ENCODE measurements at places on chromosomes 5 and 9.

DNA sequence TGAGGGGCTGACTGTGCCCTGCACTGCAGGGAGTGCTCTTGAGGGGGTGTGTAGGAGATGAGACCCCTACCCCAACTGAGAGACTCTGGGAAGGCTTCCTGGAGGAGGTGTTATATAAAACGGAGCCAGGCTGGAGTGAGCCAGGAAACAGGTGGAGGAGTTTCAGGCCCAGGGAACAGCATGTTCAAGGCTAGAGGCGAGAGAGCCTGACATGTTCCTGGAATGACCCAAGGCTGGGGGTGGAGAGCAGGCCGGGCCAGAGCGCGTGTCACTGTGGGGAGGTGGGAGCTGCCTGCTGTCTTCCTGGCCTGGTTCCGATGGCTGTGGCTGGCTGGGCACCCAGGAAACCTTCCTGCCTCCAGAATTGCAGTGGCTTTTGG lies 48.7 kb downstream of the RXRA start:
- no peak for DNase-seq

DNA sequence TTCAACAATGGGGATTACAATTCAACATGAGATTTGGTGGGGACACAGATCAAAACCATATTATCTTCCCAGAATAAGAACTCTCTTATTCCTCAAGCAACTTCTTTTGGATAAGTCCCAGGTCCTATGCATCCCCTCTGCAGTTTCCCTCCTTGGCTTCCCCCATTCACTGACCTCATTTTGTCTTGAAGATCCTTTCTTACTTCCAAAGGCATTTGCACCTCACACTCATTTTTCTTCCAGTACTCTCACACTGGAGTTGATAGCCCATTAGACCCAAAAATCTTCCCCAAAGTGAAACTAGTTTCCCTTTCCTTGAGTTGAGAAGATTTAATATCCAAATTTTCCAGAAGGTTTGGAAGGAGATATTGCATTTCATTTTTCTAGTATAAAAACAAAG lies 178.0 kb upstream of the DAPK1 start:
- no peak for DNase-seq

DNA sequence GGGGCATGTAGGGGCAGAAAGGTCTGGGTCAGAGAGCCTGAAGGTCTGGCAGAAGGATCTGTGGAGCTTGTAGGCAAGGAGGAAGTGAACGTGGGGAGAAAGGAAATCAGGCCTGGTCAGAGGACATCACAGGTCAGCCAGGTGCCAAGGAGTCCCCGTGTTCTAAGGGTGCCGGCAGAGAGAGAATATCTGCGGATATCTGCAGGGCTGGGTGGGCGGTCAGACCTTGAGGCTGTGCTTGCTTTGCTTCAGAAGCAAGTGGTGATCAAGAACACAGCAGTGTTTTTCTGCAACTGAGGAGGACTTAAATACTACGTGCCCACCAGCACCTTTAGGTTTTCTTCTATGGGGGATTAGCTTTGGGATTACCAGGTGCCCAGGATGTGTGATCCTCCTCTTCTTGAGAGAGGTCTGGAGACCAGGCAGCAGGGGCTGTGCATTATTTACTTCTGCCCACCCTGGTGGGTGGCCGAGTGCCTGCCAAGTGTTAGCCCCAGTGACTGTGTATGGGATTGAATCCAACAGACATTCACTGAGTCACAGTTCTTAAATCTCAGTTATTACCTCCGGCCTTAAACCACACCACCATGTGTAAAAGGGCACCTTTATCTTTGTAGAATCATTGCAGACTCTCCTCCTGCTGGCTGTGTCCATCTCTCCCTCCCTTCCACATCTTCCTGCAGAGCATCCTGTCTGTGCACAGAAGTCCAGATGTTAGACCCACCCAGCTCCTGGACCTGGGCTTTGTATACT lies 12.5 kb upstream of the SHB start:
- no peak for DNase-seq

GRCh38 chr5:10406651-10407050 lies 35.0 kb upstream of the ROPN1L start:
- no peak for DNase-seq

GRCh38 chr9:107439991-107440456 lies 49.5 kb downstream of the KLF4 start:
- DNase-seq, result peak; percentile 14

- DNase-seq, result peak; percentile 31
Observed at GRCh38 chr9:89678396-89679015, 73.7 kb downstream of the GADD45G start.

DNA sequence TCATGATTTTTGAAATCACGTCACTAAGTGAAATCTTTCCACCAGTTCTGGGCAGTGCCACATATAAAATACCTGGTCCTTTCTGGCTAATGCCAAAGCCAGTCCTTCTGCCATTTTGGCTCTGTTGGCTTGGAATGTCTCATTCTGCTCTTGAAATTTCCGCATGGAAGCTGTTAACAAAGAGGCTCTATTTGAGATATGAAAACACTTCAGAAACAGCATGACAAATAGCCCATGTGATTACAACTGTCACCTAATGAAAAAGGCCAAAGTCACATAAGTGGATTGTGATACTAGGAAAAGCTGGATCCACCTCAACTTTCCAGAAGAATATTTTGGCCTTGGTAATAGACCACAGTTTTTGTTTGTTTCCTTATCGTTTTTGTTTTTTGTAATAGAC lies 12.8 kb downstream of the GOLGA1 start:
- DNase-seq, result no peak

DNA sequence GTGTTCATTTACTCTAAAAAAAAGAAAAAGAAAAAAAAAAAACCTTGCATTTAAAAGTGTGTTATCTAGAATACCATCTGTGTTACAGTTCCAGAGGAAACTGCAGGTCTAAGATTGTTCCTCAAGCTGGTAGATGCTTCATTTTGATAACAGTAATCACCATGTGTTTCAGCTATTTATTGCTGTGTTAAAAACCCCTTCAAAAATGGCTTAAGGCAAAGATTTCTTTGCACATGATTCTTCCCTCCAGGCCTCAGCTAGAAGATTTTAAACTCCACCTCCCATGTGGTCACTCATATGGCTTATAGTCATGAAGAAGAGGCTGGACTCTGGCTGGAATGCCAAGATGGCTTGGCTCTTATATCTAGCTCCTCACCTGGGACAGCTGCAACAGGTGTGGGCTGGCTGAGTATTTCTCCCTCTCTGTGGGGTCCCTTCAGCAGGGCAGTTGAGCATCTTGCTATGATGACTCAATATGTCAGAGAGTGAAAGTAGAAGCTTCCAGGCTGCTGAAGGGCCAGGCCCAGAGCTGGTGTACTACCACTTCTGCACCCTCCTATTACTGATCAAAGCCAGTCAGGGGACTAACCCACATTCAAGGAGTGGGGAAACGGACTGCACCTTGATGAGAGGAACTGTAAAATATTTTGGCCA lies 920.4 kb upstream of the DMAC1 start:
- no peak for DNase-seq

DNA sequence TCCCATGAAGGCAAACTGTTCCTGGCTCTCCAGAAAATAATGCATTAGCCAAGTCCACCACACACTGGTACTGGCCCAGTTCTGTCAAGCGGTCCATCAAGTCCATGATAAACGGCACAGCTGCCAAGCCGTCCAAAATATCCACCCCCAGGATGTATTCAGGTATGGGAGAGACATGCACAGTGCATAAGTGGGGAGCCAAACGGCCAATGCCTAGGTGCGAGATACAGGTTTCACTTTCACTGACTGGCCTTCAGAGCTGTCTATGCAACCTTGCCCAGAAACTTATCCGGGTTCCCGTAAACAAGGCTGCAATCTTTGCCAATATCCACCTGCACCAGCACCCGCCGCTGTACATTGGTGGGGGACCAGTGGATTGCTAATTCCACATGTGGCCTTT lies 795.8 kb downstream of the EFNA5 start:
- no peak for DNase-seq

GRCh38 chr5:137960819-137961218 lies 71.6 kb downstream of the PKD2L2 start:
- DNase-seq, result no peak

GRCh38 chr5:172678902-172679301 lies 37.8 kb downstream of the NEURL1B start:
- DNase-seq, result no peak

DNA sequence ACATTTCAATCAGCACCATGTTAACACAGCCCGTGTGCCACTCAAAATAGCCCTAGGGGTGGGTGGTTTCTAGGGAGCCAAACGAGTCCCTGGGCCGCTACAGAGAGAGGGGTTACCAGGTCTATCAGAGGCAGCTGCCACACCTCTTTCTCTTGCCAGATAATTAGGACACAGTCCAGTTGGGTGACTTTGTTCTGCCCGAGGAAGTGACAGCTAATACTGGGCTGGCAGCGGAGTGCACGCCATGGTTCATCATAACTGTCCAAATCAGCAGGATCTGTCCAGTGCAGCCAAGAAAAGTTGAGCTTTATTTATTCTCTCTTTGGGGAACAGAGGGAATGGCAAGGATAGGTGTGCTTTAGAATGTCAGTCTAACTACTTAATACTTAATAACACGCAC lies 583.8 kb downstream of the BRINP1 start:
- no peak for DNase-seq

- DNase-seq, result peak; percentile 50
Observed at GRCh38 chr9:38419181-38419580, 5.1 kb downstream of the IGFBPL1 start.

DNA sequence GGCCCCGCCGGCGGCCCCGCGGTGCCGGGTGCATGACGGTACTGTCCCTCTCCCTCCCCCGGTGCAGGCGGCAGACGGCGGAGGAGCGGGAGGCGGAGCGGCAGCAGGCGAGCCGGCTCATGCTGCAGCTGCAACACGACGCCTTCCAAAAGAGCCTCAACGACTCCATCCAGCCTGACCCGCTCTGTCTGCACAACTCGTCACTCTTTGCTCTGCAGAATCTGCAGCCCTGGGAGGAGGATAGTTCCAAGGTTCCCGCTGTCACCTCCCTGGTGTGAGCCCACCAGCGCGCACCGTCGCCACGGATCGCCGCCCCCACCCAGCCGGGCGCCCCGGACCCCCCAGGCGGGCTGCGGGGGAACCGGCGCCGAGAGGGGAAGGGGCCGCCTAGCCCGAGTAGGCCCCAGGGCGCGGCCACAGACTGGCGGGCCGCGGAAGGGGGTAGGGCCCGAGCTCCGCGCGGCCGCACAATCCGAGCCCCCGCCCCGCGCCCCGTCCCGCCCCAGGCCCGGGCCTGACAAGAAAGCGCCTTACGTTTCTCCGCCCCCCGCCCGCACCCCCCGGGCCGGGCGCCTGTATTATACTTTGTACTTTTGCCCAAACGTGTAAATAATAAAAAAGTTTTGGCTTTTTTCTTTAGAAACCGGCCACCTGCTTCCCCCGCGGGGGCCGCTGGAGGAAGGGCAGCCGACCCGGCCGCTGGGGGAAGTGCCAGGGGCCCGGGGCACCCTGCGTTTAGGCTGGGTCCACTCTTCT lies 2.5 kb downstream of the TLX3 start:
- no peak for DNase-seq

DNA sequence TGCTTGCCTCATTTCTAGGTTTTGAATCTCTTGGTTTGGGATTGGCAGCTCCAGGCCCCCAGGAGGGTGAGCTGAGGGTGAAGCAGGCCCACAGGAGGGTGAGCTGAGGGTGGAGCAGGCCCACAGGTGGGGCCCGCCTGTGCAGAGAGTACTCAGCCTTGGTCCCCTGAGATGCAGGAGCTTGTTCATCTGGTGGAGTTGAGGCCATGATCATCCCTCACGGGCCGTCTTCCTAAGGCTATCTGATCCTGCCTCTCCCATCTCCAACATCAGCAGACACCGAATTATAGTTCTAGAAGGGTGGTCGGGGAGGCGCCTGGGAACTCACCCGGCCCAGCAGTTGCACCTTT lies 131.7 kb upstream of the PHYKPL start:
- no peak for DNase-seq

- no peak for DNase-seq
Observed at GRCh38 chr9:80701061-80701460, 988.3 kb downstream of the TLE1 start.
